ENCODE measurements at places on chromosomes 1 and 21. TPM values are rescaled to one million over a fixed set of nuclear protein-coding genes. Genes with fewer than 3 reads are reported as not detected.
A peak's percentile ranks its signal among the peaks of the same experiment; 100 is the strongest.

Gene CRP
- total RNA-seq: 0.05 TPM

Gene SPATA6
- 6.0 TPM for total RNA-seq

DNA sequence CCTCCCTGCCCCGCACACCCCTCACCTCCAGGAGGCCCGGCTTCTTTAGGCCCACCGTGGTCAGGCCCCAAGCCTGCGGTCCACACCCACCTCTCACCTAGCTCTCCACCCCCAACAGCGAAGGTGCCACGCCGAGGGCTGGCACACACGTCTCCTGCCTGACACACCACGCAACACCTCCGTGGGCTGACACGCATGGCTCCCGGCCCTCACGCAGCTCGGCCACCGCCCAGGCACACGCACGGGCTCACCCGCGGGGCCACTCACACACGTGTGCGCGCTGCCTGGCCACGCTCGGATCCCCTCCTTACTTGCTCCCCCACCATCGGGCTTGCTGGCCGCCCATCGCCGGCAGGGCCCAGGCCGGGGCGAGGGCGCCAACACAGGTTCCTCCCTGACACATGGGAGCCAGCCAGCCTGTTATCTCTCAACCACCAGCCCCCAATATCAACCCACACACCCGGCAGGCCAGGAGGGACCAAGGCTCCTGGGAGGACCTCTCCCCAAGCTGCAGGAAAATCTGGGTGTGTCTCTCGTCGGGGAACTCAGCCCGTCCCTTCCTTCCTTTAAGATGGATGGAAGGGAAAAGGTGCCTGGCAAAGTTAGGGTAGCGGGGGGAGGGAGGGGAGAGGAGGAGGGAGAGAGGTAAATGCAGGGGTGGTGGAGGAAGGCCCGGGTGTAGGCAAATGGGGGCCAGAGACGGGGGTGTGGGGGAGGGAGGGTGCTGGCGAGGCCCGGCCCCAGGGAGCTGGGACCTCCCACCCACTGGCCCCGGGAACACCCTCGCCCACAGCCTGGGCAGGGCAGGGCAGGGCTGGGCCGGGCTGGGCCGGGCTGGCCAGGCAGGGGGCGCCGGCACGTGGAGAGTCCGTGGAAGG lies 546 bp downstream of the ELOVL1 start:
- H3K4me3 ChIP-seq: peak overlapping the region; percentile 61
- no peaks in the 10 kb centered on the region for H3K27me3 ChIP-seq
- H3K4me1 ChIP-seq: peaks cover 11% of the 10 kb centered on the region
- H3K36me3 ChIP-seq: peaks cover 30% of the 10 kb centered on the region
- DNase-seq: peak; percentile 41
- peak overlapping the region; percentile 81 for H3K27ac ChIP-seq

Gene OR2T11
- under 0.01 TPM for total RNA-seq

- peaks cover 57% of the 10 kb centered on the region for H3K36me3 ChIP-seq
- H3K27me3 ChIP-seq: no peaks in the 10 kb centered on the region
- H3K4me1 ChIP-seq: no peaks in the 10 kb centered on the region
These were observed 26.3 kb downstream of the STK40 start for GRCh38 chr1:36359383-36359782.

GRCh38 chr1:114586513-114587047 lies 5.2 kb upstream of the BCAS2 start:
- no peak overlapping the region for H3K4me3 ChIP-seq
- H3K27ac ChIP-seq: no peak overlapping the region
- DNase-seq: no peak

Gene ADAM30
- not detected for total RNA-seq

DNA sequence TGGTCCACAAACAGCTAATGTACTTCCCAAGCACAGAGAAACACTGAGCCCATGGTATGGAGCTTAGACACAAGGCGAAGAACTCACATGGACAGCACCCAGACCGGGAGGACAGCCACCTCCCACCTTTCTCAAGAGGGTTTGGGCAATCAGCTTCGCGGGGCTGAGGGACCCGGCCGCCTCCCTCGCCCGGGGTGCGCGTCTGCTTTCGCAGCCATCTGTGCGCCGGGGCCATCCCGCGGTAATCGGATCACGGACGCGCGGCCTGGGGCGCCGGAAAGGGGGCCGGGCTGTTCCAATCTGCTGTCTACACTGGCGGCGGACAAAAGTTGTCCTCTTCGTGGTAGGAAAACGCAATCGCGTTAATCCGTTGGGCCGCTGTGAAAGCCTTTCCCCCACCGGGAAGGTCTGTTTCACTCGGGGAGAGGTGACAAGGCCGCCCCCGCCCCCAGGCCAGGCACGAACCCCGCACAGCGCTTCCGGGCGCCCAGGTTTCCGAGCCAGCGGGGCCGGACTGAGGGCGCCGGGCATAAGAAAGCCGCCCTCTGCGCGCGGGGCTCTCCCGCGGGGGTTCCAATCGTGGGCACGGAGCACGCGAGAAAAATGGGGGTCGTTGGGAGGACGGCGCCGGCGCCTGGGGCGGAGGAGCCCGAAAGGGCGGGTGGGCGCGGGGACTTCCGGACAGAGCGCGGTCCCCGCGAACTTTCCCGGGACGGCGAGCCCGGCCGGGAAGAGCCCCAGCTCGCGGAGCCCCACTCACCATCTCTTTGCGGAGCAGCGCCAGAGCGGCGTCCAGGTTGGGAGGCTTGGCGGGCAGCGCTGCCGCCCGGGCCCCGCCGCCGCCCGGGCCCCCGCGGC lies 664 bp downstream of the FAM89A start:
- H3K27me3 ChIP-seq: peaks cover 55% of the 10 kb centered on the region
- peak overlapping the region; percentile 55 for H3K4me3 ChIP-seq
- DNase-seq: peak; percentile 22
- H3K27ac ChIP-seq: no peak overlapping the region

Gene PRAMEF5
- total RNA-seq: not detected

DNA sequence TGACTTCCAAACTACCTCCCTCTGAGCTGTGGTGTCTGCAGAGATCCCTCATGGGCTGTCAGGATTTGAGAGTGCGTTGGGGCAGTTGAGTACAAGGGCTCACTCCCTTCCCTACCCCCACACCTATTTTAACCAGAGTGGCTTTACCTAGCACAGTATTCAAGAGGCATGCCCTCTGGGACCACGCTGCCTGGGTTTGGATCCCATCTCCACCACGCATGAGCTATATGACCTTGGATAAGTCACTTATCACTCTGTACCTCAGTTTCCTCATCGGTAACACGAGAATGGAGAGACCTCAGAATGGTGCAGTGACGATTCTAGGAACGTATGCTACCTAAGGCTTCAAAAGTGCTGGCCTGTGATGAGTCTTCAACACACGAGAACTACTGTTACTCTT lies 147.3 kb upstream of the WNT4 start:
- DNase-seq: no peak
- peaks cover 2% of the 10 kb centered on the region for H3K27me3 ChIP-seq
- H3K36me3 ChIP-seq: no peaks in the 10 kb centered on the region
- H3K4me1 ChIP-seq: no peaks in the 10 kb centered on the region

- no peak overlapping the region for H3K27ac ChIP-seq
- no peaks in the 10 kb centered on the region for H3K36me3 ChIP-seq
- peaks cover 4% of the 10 kb centered on the region for H3K4me1 ChIP-seq
These were observed 59.2 kb downstream of the PBX1 start for GRCh38 chr1:164618202-164618564.

Gene APCS
- total RNA-seq: 0.05 TPM
